ENCODE measurements at places on chromosomes 3 and 15.

DNA sequence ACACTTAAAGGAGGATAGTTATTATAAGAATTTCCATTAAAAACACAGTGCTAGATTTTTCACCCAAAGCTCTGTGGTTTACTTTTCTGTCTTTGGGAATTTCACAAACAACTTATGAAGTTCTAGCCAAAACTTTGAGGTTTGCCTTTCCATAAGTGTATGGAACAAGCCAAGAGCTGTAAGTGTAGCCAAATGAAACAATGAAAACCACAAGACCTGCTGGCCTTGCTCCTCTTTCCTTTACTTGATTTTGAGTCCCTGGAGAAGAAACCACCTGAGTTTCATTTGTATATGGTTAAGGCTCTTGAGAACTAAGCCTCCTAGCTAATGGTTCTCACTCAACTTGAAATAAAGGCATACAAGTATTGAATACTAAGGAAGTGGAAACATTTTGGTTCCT is 365.3 kb upstream of the EPHA3 start:
- no peak for DNase-seq

DNA sequence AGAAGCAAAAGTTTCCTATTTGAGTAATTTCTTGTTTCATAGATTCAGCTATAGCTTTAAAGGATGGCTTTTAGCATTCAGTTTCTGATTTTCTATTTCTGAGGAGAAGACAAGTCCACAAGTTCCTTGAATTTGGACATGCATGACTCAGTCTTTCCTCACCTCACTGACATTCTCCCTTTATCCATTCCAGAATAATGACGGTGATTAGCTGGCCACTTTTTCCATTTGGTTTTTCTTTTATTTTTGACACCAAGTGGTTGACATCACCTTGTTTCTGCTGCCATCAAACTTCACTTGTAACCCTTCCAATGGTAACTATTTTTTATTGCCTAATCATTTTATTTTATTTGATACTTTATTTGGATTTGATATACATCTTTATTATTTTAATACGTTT is 404.4 kb upstream of the KCNMB2 start:
- no peak for DNase-seq

- no peak for DNase-seq
These were observed 39.6 kb downstream of the CCDC54 start for GRCh38 chr3:107416886-107417285.

DNA sequence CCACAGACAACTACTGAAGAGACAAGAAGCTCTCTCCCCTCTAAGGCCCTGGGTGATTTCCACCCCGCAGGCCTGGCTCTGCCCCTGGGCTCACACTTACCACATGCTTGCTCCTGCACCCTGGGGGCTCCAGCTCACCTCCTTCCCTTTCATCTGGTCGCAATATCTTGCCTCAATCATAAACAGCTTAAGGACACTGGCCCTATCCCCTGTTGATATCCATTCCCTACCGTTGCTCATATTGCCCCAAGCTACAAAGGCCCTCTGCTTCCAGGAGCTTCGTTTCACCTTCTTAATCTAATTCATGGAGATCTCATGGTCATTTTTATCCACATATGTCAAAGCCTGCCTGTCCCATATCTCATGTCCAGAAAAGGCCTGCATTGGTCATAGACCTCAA is 46.0 kb upstream of the TSEN2 start:
- DNase-seq = no peak

DNA sequence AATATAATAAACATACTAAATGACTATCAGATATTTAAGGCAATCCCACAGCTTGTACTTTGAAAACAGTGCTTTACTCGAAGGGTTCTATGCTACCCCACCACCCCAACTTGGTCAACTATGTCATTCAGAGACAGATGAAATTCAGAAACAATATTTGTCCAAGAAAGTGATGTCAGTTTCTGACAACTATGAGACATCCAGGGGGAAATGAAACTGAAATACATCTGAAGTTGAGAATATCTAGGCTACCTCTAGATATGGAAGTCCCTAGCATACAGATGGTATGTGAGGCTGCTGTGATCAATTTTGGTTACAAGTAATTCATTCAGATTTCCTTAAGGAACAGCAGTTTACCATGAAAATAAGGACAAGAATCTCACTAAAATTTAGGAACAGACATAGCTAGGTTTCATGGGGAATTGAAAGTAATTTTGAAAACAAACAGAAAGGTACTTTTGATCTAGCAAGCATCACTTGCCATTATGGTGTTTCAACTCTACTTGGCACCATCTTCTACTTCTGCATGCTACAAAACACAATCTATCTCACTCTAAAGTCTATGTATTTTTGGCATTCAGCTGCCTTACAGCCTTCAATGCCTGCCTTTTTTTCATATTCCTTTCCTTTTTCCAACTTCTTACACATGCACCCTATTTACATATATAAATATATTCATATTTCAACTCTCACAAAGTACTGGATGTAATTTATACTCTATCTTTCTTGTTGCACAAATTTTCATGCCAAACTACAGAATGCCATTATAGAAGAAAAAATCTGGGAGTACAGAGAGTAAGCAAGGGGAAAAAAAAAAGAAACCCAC is 21.7 kb downstream of the ATG3 start:
- DNase-seq = no peak
